ENCODE measurements at places on chromosomes 2 and 18.

DNA sequence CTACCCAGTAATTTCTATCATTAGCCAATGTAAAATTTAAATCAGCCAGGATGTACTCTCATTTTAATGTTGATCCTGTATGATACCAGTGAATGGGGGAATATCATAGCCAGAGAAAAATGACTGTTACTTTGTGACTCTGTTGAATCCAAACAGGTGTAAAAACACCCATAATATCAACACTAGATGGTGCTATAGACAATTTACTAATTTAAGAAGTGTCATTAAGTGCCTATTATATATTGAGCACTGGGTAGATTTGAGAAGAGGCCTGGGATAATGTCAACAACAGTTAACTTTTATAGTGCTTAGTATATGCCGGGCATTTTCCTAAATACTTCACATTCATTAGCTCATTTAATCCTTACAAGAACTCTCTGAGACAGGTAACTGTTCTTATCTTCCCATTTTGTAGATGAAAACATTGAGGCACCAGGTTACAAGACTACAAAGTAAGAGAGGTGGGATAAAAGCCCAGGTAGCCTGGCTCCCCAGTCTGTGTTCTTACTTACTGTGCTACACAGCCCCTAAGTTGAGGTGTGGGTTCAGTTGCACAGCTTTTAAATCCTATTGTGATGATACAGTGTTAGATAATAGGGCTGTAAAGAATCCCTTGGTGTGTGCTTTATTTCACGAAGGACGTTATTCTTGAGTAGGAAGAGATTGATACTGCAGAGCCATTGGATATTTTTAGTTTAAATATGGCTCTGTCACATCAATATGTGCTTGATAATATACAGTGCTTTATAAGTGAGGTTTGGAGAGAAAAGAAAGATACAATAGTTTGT, 325.5 kb downstream of the AGPS start:
- DNase-seq = no peak

- DNase-seq = no peak
Observed at GRCh38 chr2:16127958-16128357, 187.6 kb downstream of the MYCN start.

DNA sequence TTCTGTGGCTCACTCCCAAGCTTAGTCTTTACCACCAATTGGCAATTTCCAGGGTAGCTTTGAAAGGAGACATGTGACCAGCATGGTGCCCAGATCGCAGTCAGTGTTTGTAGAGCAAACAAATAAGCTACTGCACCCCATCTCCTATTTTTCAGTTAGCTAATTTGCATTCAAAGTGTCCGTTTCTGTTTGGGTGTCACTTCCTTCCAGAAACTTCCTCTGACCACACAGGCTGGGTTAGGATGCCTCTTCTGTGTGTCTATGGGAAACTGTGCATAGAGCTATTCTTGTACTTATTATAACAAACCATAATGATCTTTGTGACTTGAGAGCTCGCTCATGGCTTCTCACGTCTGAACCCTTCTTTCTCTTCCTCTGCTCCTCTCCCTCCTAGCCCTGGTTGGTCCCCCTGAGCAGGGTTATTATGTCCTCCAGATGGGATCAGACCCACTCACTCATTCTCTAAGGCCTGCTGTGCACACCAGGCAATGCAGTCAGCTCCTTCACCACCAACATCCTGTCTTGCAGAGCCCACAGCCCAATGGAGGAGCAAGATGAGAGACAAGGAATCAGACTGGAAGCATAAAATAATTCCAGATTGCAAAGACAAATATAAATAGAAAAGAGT, 101.2 kb upstream of the ALK start:
- DNase-seq = no peak

DNA sequence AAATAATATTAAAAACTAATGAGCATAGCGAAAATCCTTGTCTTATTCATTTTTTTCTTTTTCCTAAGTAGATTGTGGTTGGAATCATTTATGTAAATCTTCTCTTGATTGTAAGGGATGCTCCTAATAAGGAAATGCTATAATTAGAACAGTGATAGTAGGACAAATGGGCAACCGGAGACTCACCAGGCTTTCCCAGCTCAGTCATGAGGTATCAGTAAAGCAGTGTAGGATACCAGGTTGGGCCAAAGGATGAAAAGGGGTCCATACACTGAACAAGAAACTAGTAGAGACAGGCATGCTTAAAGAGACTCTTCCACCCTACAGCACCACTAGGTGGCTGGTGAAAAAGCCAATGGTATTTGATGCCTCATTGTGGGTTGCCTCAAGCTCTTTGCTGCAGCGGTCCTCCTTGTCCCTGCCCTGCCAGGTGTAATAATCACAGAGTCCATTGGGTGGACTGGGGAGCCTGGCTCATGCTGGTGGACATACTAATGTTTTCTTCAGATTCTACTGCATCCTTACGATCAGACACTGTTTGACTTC, 71.4 kb upstream of the FAM98A start:
- no peak for DNase-seq

GRCh38 chr2:230160112-230160660, 59.6 kb downstream of the SP110 start:
- DNase-seq = no peak

DNA sequence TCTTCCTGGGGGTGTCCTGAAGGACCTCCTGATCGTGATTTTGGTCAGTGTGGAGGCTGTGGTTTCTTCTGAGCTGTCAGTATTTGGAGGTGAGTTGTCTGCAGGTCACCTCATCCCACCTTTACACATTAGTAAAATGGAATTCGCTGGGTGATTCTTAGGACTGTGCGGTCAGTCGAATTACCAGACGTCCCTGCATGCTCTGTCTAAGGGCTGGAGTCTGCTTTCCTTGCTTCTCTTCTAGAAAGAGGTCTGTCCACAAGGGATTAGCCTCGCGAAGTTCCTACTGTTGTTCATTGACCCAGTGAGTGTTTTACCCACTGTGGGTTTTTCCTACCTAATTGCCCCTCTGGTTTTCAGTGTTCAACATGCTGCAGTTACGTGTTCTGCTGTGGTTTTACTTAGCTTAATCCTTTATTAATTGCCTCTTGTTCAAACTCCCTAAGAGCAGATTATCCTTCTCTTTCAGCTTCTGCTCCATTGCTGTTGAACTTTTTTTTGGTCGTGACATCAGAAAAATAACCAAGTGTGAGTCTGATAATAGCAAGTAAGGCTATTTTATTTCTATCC, 183.4 kb downstream of the NEDD4L start:
- no peak for DNase-seq

- DNase-seq = no peak
Observed at GRCh38 chr2:8685697-8686358, 4.0 kb downstream of the ID2 start.

GRCh38 chr2:137138263-137138662, 372.9 kb downstream of the THSD7B start:
- no peak for DNase-seq

- no peak for DNase-seq
Observed at GRCh38 chr2:108943751-108944150, 45.3 kb downstream of the EDAR start.

DNA sequence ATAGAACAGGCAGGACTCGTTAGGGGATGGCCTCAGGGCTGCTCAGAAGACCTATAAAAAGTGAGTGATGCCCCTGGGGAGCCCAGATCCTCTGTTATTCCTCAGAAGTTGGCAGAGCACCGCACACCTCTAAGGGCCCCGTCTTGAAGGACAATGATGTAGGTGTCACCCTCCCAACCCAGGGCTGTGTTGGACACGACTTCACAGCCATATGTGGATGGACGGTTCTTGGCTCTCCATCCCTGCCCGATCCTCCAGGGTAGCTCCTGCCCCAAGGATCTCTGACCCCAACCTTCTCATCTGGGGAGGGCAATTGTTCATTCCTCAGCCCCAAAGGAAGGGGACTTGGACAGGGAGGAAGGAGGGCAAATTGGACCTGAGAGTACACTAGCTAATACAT, 246.1 kb downstream of the DYSF start:
- no peak for DNase-seq

DNA sequence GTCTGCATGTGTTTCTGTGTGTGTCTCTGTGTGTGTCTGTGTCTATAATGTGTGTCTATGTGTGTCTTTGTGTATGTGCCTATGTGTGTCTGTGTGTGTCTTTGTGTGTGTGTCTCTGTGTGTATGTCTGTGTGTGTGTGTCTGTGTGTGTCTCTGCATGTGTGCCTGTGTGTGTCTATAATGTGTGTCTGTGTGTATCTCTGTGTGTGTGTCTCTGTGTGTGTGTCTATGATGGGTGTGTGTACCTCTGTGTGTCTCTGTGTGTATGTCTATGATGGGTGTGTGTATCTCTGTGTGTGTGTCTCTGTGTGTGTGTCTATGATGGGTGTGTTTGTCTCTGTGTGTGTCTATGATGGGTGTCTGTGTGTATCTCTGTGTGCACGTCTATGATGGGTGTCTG, 126.2 kb upstream of the GPC1 start:
- DNase-seq = no peak

DNA sequence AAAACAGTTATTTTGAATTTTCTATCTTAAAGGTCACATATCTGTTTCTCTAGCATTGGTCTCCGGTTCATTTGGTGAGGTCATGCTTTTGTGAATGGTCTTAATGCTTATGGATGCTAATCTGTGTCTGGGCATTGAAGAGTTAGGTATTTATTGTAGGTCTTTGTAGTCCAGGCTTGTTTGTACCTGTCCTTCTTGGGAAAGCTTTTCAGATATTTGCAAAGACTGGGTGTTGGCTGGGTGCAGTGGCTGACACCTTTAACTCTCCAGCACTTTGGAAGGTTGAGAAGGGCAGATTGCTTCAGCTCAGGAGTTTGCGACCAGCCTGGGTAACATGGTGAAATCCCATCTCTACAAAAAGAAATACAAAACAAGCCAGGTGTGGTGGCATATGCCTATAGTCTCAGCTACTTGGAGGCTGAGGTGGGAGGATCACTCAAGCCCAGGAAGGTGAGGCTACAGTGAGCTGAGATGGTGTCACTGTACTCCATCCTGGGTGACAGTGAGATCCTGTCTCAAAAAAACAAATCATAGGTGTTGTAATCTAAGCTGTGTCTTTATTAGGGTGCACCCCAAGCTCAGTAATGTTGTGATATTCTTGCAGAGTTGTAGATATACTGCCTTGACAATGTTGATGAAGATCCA, 82.3 kb downstream of the FAM117B start:
- DNase-seq = no peak

DNA sequence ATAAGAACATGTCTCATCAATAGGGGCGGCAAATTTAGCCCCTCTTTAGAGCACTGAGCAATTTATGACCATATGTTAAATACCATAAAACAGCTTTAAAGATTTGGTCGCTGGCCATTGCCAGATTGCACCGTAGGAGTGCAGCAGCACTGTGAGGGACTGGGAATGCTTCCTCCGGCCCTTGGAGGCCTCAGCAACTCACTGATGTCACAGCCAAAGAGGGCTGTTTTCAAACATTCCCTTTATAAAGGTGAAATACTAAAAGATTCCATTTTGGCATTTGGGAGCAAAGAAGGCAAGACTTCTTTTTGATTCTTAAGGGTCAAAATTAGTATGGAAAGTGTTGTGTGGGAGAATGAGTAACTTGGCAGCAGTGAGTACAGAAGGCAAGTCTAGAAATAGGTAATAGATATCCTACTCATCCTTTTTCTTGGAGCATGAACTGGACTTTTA, 63.7 kb downstream of the BABAM2 start:
- DNase-seq = no peak

GRCh38 chr18:40577239-40577980, 1377.6 kb upstream of the PIK3C3 start:
- DNase-seq = no peak

- DNase-seq = no peak
Observed at GRCh38 chr2:201452058-201452921, 750 bp downstream of the STRADB start.

- DNase-seq = no peak
Observed at GRCh38 chr18:8787794-8788193, 82.4 kb downstream of the MTCL1 start.

DNA sequence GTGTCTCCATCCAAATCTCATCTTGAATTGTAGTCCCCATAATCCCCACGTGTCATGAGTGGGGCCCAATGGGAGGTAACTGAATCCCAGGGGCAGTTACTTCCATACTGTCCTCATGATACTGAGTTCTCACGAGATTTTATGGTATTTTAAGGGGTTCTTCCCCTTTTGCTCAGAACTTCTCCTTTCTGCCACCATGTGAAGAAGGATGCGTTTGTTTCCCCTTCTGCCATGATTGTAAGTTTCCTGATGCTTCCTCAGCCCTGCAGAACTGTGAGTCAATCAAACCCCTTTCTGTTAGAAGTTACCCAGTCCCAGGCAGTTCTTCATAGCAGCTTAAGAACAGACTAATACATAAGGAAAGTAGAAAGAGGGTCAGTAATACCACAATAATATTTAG, 480.4 kb downstream of the KCNJ3 start:
- DNase-seq = no peak

DNA sequence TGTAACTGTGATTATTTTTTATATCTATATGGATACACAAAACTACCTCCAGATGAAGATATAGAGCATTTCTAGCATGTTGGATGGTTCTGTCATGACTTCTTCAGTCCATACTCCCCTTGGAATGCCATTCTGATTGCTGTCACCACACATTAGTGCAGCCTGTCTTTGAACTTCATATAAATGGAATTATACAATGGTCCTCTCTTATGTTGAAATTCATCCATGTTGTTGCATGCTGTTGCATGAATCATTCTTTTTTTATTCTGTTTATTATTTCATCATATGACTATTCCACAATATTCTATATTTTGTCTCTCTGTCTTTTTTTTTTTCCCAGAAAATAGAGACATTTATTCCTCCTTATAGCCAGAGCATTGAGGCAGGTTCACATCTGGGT, 74.1 kb downstream of the OSBPL6 start:
- DNase-seq = no peak

DNA sequence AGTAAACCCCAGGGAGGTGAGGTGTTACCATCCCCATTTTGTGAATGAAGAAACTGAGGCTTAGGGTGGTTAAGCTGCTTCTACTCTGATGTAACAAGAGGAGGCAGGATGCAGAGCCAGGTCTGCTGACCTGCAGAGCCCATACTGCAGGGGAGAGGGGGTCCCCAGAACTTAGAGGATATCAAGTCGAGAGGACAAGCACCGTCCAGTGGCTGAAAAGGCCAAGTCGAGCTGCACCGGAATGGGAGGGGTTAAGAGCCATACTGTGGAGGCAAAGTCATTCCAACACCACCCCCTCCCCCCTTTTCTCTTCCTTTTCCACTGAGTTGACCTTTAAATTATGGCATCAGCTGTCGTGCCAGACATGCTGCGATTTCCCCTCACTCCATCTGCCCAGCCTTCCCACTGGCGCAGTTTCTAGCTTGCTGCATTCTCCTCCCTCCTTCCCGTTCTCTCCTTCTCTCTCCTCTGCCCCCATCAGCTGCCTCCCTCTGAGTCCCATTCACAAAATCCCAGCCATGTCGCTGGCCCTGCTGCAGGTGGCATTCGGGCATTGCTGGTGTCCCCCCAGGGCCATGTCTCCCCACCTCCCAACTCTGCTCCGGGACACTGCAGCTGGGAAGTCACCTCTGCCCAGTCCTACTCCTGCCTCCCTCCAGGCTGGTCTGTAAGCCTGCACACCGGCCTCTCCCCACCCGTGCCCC, 346.9 kb downstream of the DYSF start:
- no peak for DNase-seq

- DNase-seq = no peak
Observed at GRCh38 chr2:108637304-108637669, 82.0 kb upstream of the RANBP2 start.

GRCh38 chr2:239190921-239191885, 209.6 kb downstream of the HDAC4 start:
- no peak for DNase-seq

GRCh38 chr2:233202531-233202944, 48.9 kb upstream of the ATG16L1 start:
- DNase-seq = no peak

Data from caudate nucleus (tissue), 63 donors.